Effector memory CD8-positive, alpha-beta T cell (primary cell): ENCODE measurements at places on chromosomes 4 and X.
A peak's percentile ranks its signal among the peaks of the same experiment; 100 is the strongest.

DNA sequence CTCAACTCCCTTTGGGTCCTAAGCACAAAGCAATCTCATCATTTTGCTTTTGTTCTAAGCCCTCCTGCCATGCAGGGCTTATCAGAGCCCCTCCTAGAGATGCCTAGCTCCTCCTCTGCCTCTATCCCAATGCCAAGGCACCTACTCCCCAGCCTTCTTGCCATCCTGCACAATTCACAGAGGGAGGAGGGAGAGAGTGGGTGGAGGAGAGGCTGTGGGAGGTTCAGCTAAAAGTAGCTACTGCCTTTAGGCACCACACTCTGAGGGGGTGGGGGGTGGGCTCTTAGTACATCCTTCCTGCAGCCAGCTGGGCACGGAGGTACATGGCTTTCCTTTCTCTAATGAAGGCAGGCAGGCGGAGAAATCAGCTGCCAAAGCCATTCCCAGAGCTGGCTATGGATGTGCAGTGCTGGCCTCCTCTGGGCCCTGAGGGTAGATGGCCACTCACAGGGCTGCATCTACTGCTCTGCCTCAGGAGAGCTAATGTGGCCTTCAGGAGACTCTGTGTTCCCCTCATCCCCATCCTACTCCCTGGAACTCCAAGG lies 40.1 kb downstream of the ARHGEF9 start:
- no peak for DNase-seq

DNA sequence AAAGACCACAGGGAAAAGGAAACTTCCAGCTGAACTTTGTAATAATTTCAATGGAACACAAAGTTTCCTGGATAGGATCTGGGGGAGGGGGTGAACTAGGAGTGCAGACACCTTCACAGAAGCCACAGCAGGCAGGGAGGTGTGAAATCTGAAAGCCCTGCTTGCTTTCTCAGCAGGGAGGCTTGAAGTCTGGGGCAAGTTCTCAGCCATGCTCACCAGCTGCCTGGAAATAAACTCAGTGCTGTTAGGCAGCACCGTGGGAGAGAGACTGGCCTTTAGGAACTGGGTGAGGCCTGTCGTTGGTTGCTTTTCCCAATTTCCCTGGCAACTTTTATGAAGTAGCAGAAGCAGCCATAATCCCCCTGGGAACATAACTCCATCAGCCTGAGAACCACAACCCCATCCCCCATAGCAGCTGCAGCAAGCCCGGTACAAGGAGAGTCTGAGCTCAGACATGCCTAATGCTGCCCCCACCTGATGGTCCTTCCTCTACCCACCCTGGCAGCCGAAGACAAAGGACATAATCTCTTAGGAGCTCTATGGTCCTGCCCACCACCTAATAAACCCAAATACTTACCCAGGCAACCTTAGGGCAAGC lies 39.2 kb upstream of the NMU start:
- DNase-seq = no peak

- DNase-seq = peak; percentile 0
Observed at GRCh38 chrX:39445336-39445735, 644.1 kb downstream of the MID1IP1 start.

GRCh38 chr4:13202701-13203100 lies 281.4 kb downstream of the RAB28 start:
- DNase-seq = no peak

- DNase-seq = no peak
Observed at GRCh38 chr4:176709417-176709816, 83.3 kb downstream of the VEGFC start.

GRCh38 chr4:67941074-67941473 lies 22.2 kb downstream of the TMPRSS11A start:
- DNase-seq = no peak

DNA sequence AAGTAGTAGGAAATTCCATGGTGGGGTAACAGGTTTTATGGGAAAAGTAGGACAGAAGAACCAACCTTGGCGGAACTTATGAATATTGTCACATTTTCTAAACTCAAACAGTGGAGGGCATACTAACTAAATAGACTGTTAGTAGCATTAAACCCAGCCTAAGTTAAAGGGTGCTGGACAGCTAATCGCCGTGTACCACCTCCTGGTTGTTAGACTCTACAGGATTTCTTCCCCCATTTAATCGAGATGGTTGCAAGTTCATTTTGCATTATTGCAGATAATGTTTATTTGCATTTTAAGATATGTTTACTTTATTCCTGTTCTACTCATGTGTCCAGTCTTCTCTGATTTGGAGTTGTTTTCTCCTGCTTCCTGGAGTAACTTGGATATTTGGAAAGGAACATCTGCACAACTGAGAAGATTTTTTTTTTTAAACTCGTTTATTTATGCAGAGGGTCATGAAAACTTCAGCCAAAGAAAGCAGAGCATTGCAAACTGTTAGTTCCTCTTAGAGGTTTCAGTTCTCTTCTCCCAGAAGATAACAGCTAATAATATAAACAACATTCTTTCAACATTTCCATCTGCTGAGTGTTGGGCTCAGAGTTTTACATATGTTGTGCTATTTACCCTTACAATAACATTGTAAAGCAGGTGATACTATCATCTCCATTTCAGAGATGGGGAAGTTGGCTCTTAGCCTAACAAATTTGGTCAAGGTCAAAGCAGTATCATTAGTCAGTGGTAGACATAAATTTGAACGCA lies 51.5 kb upstream of the TBC1D9 start:
- no peak for DNase-seq

DNA sequence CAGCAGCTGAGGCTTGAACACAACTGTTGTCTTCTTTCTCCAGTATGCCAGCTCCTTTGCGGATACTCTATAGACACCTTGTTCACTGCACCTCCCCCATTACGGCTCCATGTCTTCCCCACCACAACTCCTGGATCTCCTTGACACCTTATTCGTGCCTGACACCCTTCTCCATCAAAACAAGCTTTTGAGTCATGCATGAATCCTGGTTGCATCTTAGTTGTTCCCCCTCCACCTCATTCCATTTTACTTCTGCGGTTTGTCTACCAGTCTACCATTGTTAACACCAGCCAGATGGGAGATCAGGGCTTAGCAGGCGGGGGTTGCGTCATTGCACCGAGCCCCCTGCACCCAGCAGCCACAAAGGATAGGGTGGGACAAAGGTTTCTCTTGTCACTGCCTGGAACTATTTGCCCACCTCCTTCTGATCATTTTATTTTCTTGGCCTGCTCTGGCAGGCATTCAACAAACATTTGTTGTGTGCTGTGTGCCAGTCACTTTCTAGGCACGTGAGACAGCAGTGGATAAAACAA lies 2.0 kb upstream of the CDK16 start:
- DNase-seq = no peak

- DNase-seq = no peak
Observed at GRCh38 chrX:113275804-113276203, 435.2 kb upstream of the AMOT start.

DNA sequence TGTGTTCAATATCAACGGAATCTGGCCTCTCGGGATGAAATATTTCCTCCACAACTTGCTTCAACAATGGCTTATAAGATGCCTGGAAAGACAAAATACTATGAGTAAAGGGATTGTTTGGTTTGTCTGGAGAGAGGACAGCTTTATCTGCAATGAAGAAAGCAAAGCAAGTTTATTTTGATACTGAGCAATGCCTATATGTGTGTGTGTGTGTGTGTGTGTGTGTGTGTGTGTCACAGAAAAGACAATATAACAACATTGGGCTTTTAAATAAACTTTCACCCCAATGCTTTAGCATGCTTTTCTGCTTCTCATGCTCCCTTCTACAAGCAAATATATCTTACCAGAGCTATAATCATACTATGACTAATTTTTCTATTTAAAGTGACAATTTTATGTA lies 45.4 kb downstream of the RASL11B start:
- no peak for DNase-seq

DNA sequence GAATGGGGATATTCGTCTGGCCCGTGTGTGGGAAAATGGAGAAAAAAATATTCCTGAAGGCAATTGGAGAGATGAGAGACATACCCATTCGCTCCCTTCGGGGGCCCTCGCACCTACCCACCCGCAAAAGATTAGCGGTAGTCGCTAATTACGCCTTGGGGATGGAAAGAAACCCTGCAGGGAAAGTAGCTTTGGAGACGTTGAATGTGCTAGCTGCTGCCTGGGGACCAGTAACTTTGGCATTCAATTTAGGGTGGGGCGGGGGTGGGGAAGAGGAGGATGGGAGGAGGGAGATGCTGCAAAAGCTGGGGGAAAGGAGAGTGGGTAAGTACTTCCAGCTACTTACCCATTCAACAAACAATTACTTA lies 407 bp upstream of the ZC4H2 start:
- no peak for DNase-seq

- no peak for DNase-seq
Observed at GRCh38 chrX:139974471-139974870, 9.2 kb upstream of the CXorf66 start.

GRCh38 chr4:46081248-46081647 lies 42.6 kb downstream of the GABRG1 start:
- no peak for DNase-seq

DNA sequence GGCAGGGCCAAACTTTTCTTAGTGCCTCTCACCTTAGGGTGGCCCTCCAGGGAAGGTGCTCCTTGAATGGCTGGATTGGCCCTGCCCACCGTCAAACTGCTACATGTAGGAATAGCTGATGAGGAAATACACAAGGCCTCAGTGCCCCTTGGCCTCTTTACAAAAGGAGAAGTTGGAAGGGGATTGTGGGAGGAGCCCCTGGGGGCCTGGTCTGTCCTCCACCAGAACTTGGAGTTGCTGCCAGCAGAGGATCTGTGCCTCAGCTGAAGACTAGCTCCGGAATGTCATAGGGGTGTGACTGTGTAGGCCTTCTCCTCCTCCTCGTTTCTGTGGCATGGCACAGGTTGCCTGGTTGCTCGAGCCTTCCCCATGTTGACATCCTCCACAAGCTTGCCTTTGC lies 142.7 kb downstream of the AMMECR1 start:
- no peak for DNase-seq

DNA sequence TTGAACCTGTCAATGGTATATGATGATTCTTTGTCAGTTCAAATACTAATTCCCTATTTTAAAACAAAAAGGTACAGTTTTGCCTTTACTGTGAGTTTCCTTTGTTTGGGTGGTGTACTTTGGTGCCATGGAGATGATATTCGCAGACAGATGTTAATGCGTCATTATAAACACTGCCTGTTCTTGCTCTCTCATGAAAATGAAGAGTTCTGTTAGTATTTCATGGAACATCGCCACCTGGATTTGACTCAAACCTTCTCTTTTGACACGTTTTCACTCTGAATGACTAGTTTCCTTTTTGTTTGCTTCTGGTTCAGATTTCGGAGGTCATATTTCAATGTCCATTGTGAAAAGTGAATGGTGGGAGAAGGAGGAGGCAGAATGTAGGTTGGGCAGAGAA lies 6.9 kb upstream of the CTSO start:
- no peak for DNase-seq

- DNase-seq = no peak
Observed at GRCh38 chr4:64584981-64585557, 175.8 kb upstream of the TECRL start.

- DNase-seq = no peak
Observed at GRCh38 chr4:165947019-165947418, 74.0 kb downstream of the TLL1 start.

DNA sequence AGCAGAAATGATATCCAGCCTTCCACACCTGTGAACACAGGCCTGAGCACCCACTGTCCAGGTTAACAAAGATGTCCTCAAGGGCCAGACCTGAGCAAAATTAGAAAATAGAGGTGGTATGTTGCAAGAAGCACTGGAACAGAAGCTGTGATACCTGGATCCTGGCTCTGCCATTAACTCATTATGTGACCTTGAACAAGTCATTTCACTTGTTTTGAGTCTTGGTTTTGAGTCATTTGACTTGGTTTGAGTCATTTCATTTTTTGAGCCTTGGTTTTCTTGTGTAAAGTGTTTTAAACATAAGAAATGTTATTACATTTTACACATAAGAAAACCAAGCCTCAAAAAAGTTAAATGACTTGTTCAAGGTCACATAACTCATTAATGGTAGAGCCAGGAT lies 2.9 kb upstream of the NWD2 start:
- DNase-seq = no peak

GRCh38 chr4:15868826-15869413 lies 69.6 kb downstream of the FGFBP1 start:
- DNase-seq = no peak

GRCh38 chrX:153551135-153551534 lies 33.7 kb downstream of the ATP2B3 start:
- DNase-seq = no peak

- no peak for DNase-seq
Observed at GRCh38 chr4:184768296-184768695, 34.4 kb upstream of the CENPU start.

DNA sequence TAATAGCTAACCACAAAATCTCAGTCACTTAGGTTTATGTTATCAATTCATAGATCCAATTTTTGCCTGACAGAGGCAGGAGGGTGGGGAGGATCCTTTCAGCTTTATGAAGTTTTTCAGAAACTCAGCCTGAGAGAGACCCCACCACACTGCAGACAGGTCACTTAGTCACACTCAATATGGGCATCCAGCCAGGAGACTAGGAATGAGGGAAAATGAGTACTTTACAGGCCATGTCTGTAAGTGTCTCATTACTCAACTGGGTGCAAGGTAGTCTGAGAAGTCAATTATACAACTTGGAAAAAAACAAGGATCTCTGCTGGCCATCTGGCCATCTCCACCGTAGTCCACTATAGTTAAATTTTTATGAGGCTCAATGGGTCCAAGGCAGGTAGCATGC lies 365.9 kb downstream of the INPP4B start:
- DNase-seq = no peak

GRCh38 chrX:21014326-21014725 lies 359.9 kb upstream of the CNKSR2 start:
- no peak for DNase-seq

- DNase-seq = no peak
Observed at GRCh38 chr4:1834047-1834775, 21.7 kb downstream of the LETM1 start.

DNA sequence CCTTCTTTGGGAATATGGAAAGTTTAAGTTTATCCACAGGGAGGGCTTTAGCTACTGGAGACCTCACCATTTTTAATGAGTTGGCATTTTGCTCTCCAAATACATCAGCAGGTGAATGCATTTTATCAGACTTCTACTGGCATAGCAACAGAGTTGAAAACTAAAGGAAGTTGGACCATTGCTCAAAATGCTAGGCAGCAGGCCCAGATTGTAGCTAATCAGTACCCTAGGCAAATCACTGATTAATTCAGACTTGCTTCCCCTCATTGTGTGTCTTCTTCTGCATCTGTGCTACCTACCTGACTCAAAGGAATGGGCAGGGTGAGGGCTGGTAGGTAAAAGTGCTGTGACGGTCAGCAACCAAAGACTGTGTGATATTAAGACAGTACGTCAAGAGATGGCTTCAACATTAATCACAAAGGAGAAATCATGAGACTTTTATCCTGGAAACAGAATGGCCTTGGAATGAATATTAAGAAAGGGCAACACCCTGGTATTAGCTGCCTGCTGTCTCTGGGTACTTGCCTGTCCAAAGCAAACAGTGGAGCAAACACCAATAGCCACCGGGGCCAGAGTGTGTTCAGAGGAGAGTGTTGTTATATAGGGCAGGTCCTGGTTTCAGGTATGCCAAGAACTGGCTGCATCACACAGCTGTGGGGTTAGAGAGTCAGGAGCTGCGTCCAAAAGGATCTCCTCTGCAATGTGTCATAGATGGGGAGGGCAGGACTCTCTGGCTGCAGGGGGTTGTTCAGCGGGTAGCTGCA lies 17.1 kb upstream of the SMIM20 start:
- DNase-seq = no peak

- no peak for DNase-seq
Observed at GRCh38 chr4:108834835-108835384, 72.1 kb upstream of the ETNPPL start.
